ENCODE measurements at places on chromosomes 4 and X.

DNA sequence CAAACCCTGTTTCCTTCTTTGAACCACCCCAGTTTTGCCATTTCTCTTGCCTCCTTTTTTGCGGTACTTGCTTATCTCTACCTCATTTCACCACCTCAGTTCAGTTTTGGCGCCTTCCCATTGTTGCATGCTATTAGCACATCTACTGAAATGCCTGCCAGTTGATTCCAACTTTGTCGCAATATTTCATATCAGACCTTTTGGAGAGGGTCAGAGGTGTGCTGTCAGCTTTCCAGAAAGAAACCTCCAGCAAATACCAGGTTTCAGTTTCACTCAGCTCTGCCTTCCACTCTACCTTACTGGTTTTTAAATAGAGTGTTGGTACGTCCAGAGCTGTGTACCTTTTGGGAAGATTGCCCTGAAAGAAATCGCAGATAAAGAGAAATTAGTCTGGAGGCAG, 91.9 kb upstream of the CPEB2 start:
- no peak for DNase-seq

GRCh38 chr4:180805101-180805500, 1438.1 kb upstream of the TENM3 start:
- no peak for DNase-seq

DNA sequence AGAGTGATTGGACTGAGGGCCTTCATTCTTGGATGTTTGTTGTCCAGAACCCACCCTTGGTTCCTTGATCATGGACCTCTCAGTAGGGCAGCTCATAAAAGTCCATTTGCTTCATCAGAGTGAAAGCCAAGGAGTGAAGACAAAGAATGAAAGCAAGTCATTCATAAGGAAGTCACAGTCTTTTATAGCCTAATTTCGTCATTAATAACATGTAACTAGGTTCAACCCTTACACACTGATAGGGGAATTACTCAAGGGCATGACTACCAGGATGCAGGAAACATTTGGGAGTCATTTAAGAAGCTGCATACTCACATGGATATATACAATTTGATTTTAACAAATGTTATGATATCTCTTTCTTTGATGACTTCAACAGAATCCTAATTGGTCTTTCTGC, 95.2 kb downstream of the RPA4 start:
- DNase-seq, result no peak

DNA sequence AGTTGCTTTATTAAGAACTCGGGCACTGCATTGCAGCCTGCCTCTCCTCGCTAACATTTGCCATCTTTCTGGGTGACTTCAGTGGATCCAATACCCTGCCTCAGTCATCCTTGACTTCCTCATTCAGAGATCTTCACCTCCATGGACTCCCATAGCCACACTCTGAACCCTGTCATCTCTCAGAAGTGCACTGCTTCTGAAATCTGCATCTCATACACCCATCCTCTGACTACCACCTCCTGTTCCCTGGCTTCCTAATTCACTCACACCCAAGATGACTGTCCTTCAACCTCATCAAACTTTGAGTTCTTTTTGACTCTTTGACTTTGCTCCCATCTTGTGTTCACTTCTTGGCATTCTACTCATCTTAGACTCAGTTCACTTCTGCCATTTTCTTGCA, 25.3 kb upstream of the CYBB start:
- no peak for DNase-seq

DNA sequence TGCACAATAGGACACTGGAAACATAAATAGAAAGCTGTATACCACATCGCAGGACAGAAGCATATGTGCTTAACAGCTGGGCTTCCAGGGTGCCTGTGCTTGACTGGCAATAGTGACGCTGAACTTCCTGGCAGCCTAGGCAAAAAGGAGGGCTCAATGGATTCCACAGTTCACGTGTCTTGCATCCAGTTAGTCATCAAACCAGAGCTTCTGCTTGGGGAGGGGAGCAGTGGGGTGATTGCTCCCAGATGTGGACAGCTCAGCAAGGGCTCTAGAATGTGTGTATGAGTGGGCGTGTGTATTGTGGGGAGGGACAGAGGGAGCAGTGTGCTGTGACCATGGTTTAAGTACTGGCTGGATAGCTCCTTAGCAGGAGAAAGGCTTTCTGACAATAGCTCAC, 2.3 kb downstream of the PRRG3 start:
- DNase-seq, result no peak

DNA sequence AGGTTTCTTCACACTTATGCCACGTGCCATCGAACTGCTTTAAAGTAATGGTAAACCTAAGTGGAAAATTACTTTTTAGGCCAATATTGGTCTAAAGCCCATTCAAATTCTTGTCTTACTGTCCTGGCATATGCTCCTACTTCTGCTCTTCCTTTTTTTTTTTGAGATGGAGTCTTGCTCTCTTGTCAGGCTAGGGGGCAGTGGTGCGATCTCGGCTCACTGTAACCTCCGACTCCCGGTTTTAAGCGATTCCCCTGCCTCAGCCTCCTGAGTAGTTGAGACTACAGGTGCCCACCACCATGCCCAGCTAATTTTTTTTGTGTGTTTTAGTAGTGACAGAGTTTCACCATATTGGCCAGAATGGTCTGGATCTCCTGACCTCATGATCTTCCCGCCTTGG, 129.0 kb upstream of the TECRL start:
- no peak for DNase-seq

- DNase-seq, result no peak
Measured at GRCh38 chr4:147794787-147795413, 63.0 kb downstream of the ARHGAP10 start.
